DMS79 treated with DMSO at 0.1 percent for 48 hours (cell line): ENCODE measurements at places on chromosomes 12 and 14.

- DNase-seq: no peak
These were observed 418.2 kb downstream of the FLRT2 start for GRCh38 chr14:85948153-85948552.

DNA sequence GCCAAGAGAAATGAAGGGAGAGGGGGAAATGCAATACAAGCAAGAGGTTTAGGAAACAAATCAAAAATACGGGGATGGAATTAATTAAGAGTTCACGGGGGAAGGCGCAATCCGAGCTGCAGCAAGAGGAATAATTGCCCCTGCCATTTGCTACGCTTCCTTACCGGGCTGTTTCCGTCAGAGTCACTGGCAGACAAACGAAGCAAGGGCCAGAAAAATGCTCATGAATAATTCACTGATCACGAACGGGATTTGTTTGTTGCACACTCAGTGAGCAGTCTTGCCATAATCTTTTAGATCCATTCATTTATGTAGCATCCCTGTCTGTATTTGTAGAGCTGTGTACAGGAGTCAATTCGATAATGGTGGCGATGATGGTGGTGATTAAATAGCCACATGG lies 39.0 kb downstream of the PLXNC1 start:
- DNase-seq: peak; percentile 55

DNA sequence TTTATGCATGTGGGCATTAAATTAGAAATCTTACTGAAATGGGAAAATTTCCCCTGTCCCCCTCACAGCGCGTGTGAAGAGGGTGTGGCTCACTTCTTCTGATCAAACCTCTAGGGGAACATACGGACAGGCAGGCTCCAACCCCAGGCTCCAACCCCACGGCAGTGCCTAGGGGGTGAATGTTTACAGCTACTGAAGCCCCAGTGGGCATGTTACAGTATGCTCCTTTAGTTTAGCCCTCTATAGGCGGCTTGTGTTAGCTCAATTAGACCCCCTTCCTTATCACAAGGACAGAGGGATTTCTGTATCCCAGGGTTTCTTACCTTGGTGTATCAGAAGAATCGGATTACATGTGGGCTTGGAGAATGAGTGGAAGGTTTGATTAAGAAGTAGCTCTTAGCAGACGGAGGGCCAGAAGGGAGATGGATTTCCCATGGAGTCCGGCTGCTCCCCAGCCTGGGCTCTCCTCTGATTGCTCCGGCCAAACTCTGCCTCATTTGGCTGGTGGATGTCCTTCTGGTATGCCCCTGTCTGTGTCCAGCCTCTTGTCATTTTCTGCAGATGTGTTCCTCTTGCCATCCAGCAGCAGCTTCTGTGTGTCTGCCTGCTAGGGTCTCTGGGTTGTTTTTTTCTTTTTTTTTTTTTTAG lies 223.7 kb downstream of the TMTC2 start:
- no peak for DNase-seq

GRCh38 chr12:98679611-98680005 lies 34.5 kb downstream of the APAF1 start:
- DNase-seq: no peak

DNA sequence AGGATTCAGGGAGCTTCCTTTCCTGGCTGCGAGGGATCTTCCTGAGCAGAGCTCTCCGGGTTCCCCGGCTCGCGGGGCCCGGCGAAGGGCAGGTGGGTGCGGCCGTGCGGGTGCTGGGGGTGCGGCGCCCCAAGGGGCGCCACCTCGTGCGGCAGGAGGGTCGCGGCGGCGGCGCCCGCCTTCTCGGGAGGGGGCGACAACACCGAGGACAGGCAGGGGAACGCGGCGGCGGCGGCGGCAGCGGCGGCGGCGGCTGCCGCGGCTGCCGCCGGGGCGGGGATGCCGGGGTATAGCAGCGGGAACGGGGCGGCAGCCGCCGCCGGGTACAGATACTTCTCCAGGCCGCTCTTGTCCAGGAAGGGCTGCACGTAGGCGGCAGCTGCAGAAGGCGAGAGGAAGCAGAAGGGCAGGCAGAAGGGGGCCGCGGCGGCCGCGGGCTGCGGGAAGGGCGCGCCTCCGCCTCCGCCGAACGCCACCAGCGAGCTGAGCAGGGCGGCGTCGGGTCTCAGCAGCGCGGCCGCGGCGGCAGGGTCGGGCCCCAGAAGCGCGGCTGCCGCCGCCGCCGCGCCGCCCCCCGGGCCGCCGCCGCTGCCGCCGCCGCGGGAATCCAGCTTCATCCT lies 2.7 kb downstream of the BHLHE41 start:
- no peak for DNase-seq
